ENCODE measurements at places on chromosomes 6 and 20.

GRCh38 chr6:22821664-22822320, 252.4 kb downstream of the HDGFL1 start:
- DNase-seq: no peak

DNA sequence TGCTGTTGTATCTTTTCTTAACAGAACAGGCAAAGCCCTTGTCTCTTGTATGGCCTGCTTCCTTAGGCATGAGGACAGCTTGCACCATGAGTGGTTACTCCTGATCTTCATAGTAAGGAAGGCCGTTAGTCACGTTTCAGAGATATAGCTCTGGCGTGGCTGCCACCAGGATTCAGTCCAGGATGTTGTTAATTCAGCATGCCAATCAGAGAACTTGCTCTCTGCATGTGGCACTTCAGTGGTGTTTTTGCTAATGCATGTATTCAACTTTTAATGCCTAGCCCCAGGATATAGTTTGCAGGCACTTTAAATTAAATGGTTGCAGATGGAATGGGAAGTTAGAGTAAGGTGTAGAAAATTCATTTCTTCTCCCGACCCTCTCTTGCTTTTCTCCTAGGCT, 20.0 kb downstream of the ARFGEF2 start:
- no peak for DNase-seq

GRCh38 chr20:10487142-10488136, 52.3 kb downstream of the SLX4IP start:
- no peak for DNase-seq

DNA sequence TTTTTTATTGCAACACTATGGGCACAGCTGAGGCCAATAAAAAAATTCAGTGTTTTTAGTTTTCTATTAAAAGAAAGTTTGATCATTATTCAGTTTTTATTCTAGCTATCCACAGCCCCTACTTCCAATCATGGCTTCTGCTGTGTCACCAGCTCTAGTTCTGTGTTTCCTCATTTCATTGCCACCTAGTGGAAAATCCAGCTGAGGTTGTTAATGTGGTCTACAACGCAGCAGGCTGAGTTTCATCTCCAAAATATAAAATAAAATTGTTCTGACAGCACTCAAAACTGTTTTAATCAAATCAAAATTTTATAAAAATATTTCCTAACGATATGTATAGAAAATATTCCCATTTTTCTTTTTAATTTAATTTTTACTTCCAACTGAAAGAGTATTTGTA, 13.6 kb downstream of the COL9A1 start:
- no peak for DNase-seq

- no peak for DNase-seq
Observed at GRCh38 chr6:119276211-119276610, 73.3 kb downstream of the MAN1A1 start.

DNA sequence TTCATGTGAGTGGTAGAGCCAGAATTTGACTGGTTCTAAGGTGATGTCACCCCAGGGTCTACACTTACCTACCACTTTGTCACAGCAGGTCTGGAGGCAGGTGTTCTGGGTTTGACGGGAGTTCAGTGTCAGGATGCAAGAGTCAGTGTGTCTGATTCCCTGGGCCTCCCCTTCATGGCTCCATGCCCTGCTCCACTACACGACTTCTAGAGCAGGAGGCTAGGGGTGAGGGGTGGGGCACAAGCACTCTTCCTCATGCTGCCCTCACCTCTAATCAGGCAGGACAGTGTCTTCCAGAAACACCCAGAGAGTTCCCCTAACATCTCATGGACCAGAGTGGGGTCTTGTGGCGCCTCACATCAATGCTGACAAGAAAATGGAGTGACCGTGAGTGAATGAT, 118.2 kb downstream of the CDC5L start:
- no peak for DNase-seq

GRCh38 chr20:36886859-36887751, 11.2 kb downstream of the TLDC2 start:
- DNase-seq: peak; percentile 75

GRCh38 chr6:76481101-76481500, 408.6 kb upstream of the IMPG1 start:
- no peak for DNase-seq

- DNase-seq: no peak
Observed at GRCh38 chr6:118770112-118770788, 118.9 kb upstream of the CEP85L start.

DNA sequence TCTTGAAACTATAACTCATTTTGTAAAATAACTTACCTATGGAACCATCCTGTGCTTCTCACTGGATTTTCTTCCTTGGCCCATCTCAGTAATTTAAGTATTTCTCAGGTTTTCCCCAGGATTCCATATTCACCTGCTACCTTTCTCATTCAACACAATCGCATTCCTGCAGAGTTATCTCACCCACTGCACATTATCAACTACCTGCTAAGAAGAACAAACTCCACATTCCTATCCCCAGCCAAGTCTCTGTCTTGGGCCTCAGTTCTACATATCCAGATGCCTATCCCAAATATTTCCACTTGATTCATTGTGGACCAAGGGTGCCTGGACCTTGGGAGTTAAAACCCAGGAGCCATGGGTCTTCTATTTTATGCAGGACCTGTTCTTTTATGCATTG, 60.2 kb upstream of the KCNQ5 start:
- no peak for DNase-seq

- DNase-seq: no peak
Observed at GRCh38 chr6:378958-379409, 12.6 kb upstream of the IRF4 start.

- DNase-seq: no peak
Observed at GRCh38 chr6:144757730-144758129, 472.6 kb downstream of the UTRN start.

Measured in activated naive CD4-positive, alpha-beta T cell (primary cell).